ENCODE measurements at places on chromosomes 2 and 18. TPM values are rescaled to one million over a fixed set of nuclear protein-coding genes. Genes with fewer than 3 reads are reported as not detected.

DNA sequence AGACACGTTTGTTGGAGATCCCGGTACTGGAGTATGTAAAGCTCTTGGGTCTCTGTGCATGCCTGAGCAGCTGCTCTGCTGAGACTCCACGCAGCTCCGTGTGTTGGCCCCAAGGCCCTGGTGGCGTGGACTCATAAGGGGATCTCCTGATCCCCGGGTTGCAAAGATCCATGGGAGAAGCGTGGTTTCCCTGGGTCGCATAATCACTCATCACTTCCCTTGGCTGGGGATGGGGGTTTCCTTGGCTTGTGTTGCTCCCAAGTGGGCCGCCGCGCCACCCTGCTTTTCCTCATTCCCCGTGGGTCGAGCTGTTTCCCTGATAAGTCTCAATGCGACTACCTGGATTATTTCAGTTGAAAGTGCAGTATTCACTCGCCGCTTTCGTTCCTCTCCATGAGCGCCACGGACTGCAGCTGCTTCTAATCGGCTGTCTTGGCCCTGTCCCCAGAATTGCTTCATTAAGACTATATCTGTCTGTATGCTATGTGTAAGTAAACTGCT is 76.0 kb downstream of the EPC2 start:
- no peak overlapping the region for H3K4me3 ChIP-seq
- peaks cover 1% of the 10 kb centered on the region for H3K36me3 ChIP-seq
- H3K27me3 ChIP-seq, result no peaks in the 10 kb centered on the region
- peak; percentile 57 for DNase-seq
- no peak overlapping the region for H3K27ac ChIP-seq

The POMC gene
- not detected for total RNA-seq

The SRD5A2 gene
- not detected for total RNA-seq

The GAREM1 gene
- total RNA-seq, result 2.3 TPM

DNA sequence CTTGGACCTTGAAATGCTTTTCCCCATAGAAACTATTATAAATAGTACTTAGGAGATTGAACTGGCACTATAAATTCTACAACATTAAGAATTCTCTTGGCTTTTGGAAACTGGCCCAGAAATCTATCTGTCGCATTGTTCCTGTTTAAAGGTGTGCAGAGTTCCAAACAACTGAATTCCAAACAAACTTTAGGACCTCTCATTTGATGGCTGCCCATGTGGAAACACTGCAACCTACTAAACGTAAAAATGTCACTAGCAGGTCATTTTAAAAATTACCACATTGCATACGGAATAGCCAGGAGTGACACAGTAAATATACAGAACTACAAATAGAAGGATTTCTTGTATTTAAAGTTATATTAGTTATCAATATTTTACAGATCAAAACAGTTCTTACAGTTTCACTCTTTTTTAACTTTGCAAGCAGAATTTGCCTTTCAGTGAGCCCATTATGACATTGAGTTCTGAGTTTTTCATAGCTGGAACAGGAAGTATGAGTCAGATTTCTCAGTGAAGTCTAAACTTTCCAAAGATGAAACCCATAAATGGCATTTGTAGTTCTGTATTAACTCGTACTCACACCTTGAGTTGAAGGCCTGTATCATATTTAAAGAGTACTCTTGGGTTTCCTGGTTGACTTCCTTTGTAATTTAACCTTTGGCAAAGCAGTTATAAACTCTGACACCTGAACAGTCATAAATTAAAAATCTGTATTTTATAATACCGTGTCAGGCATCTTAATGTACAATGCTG is 142.3 kb upstream of the BOD1L2 start:
- peaks cover 6% of the 10 kb centered on the region for H3K4me1 ChIP-seq
- H3K27ac ChIP-seq, result no peak overlapping the region
- DNase-seq, result peak; percentile 76

The ZBTB7C gene
- not detected for total RNA-seq

GRCh38 chr2:48482313-48482712 is 47.6 kb upstream of the STON1 start:
- H3K27ac ChIP-seq, result no peak overlapping the region
- H3K4me3 ChIP-seq, result no peak overlapping the region
- peaks cover 7% of the 10 kb centered on the region for H3K36me3 ChIP-seq
- H3K27me3 ChIP-seq, result no peaks in the 10 kb centered on the region
- peak; percentile 88 for DNase-seq
- H3K4me1 ChIP-seq, result peaks cover 9% of the 10 kb centered on the region

- peaks cover 55% of the 10 kb centered on the region for H3K36me3 ChIP-seq
- peaks cover 58% of the 10 kb centered on the region for H3K4me1 ChIP-seq
- peak overlapping the region; percentile 8 for H3K27ac ChIP-seq
Observed at GRCh38 chr2:235002198-235003095, 50.6 kb downstream of the SH3BP4 start.

DNA sequence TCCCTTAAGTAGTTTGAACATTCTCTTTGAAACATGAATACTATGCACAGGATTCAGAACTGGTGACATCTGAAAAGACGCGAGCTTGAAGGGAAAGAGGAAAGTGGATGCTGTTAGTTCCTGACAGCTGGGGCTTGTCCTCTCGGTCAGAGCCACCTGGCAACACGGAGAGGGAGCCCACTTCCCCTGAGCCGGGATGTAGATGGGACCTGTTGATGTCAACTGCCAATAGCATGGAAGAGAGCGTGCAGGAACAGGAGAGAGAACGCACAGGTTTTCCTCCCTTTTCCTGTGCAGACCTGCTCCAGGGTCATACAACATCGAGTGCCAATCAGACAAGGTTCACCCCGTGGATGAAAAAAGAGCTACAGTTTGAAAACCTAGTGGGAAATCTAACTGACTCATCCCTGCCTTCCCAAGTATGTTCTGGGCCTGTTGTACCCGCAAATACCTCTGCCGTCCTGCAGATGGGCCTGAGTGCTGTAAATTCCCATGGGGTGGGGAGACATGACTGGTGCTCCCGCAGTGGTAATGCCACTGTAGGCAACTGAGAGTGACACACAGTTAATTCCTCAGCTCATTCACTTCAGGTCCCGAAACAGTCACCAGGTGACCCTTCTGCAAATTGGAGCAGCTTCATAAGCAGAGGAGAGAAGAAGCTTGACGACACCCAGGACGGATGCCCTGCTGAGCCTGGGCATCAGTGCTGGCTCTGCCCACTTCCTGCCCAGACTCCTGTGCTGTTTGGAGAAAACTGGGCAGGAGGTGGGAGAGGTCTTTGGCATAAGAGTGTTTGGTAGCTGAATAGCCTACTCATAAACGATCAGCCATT is 13.9 kb upstream of the MBP start:
- no peak overlapping the region for H3K4me3 ChIP-seq
- no peaks in the 10 kb centered on the region for H3K36me3 ChIP-seq
- H3K27ac ChIP-seq, result no peak overlapping the region
- no peak for DNase-seq
- no peaks in the 10 kb centered on the region for H3K4me1 ChIP-seq

DNA sequence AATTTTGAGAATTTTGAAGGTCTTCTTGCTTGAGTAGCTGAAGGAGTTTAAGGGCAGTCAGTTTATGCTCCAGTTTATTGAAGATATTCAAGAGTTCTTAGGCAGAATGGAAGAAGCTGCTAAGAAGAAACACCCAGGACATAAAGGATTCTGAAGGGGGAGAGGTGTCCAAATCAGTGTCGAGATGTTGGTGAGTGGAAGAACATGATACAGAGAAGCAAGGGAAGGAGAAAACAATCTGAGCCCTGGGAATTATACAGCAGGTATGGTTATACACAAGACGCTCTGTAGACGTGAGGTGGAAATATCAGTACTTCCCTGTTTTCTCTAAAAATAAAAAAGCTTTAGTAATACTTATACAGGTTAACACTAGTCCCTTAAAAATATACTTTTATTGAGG is 60.1 kb downstream of the CLIP4 start:
- H3K27me3 ChIP-seq, result no peaks in the 10 kb centered on the region
- DNase-seq, result no peak
- H3K27ac ChIP-seq, result no peak overlapping the region

GRCh38 chr18:13048061-13048595 is 57.0 kb downstream of the CEP192 start:
- peaks cover 25% of the 10 kb centered on the region for H3K36me3 ChIP-seq
- H3K4me1 ChIP-seq, result no peaks in the 10 kb centered on the region
- no peaks in the 10 kb centered on the region for H3K27me3 ChIP-seq
- no peak overlapping the region for H3K4me3 ChIP-seq
- H3K27ac ChIP-seq, result no peak overlapping the region

The FZD7 gene
- total RNA-seq, result 62.4 TPM

The CNGA3 gene
- total RNA-seq, result not detected

DNA sequence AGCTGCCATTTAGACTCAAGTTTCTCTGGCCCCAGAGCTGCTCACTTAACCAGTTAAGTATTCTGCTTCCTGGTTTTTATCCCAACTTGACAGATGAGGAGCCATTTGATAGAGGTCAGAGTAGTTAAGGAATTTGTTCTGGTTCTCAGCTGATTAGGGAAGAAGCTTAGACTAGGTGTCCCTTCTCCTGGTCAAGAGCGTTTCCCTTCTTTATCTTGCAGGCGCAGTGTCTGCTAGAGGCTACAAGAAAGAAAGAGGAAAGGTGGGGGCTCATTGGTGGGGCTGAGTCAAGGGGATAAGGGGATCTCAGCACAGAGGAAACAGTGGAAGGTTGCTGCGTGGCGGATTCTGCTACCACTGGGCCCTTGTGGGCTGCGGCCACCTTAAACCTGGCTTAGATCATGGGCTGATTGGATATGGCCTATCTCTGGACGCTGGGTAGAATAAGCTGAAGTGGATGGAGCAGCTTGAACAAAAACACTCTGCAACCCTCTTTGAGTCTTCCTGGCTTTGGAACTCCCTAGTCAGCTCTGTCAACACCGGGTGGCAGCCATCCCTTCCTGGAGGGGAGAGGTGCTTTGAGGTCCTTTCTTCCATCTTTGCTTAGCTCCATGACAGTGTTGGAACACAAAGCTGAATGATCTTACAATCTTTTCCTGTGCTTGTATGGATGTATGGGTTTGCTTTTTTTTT is 70.8 kb downstream of the QPCT start:
- H3K27me3 ChIP-seq, result no peaks in the 10 kb centered on the region
- DNase-seq, result peak; percentile 54
- H3K4me3 ChIP-seq, result no peak overlapping the region
- H3K36me3 ChIP-seq, result no peaks in the 10 kb centered on the region
- H3K4me1 ChIP-seq, result peaks cover 11% of the 10 kb centered on the region
- no peak overlapping the region for H3K27ac ChIP-seq

DNA sequence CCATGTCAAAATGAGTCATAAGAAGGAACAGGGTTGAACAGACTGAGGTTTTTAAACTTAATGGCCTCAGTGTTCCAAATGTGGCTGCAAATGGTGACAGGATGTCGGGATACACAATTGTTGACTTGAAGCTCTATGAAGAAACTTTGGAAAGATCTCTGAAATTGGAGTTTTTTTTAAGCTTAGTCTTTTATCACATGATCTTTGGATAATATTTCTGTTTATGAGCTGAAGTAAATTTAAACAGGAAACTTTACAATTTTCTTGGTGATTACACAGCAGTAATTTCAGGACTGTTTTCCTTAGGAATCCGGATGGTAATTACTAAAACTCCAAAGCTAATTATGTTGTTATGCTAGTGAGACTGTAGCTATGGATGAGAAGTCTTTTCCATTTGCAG is 199.1 kb upstream of the NRXN1 start:
- H3K4me3 ChIP-seq, result no peak overlapping the region
- H3K36me3 ChIP-seq, result no peaks in the 10 kb centered on the region
- DNase-seq, result no peak

The DPP10 gene
- not detected for total RNA-seq

The MSGN1 gene
- not detected for total RNA-seq

- H3K4me3 ChIP-seq, result no peak overlapping the region
- peaks cover 17% of the 10 kb centered on the region for H3K36me3 ChIP-seq
- no peaks in the 10 kb centered on the region for H3K27me3 ChIP-seq
- peak overlapping the region; percentile 77 for H3K27ac ChIP-seq
Observed at GRCh38 chr2:205700331-205701132, 18.2 kb downstream of the NRP2 start.

The SPDYA gene
- total RNA-seq, result not detected

GRCh38 chr2:9641641-9642040 is 10.8 kb upstream of the YWHAQ start:
- H3K4me1 ChIP-seq, result peaks cover 26% of the 10 kb centered on the region
- H3K36me3 ChIP-seq, result no peaks in the 10 kb centered on the region
- no peak for DNase-seq
- H3K27ac ChIP-seq, result no peak overlapping the region
- H3K27me3 ChIP-seq, result 0 out of 2 replicates have a peak, but pooled peaks cover under 1% of the 10 kb centered on the region
- no peak overlapping the region for H3K4me3 ChIP-seq

The FBLN7 gene
- total RNA-seq, result under 0.01 TPM

DNA sequence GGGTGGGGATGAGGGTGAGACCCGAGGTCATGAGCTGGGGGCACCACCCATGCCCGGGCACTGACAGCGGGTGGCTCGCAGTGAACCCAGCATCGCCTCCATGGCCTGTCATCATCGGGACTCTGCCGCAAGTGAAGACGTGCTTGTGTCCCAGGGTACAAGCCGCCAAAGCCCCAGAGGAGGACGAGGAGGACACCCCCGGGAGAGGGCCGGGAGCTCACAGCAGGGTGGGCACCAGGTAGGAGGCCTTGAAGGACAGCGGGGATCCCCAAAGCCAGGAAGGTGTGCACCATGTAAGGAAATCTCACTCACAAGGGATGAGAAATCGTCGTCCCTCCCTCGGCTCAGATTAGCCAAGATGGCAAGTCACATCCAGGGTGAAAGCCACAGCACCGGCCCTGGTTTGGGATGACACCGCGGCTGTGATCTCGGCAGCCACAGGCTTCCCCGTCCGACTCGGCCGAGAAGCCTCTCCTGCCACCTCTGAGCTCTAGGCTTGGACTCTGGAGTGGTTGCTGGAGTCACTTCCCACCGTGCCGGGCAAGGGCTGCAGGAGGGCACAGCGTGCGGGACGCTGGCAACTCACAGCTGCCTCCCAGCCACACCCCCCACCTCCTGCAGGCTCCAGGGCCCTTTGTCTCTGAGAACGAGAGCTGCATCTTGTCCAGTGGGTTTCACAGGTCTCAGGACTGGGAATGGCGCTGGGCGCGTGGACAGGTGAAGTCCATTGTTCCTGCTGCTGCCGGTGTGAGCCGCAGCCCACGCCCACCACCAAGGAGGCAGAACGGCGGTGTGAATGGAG is 81.6 kb upstream of the CTDP1 start:
- H3K4me1 ChIP-seq, result 0 out of 2 replicates have a peak, but pooled peaks cover 2% of the 10 kb centered on the region
- H3K27me3 ChIP-seq, result peaks cover 35% of the 10 kb centered on the region
- no peak overlapping the region for H3K4me3 ChIP-seq

The NPC1 gene
- total RNA-seq, result 7.9 TPM

DNA sequence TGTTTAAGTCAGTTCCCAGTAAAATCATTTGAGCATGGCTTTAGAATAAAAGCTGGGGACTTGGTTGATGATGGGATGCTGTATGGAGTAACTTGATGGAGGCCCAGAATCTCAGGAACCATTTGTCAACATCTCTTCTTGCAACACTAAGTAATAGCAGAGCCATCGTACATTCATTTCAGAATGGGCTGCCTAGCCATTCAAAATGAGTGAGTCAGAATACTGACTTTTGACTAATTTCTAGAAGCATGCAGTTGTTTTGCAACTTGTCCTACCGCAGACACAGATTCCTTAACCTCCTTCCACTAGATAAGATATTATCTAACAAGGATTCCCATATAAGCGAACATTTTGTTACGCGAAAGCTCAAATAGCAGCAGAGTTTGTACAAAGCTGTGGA is 229.5 kb downstream of the CNTNAP5 start:
- H3K36me3 ChIP-seq, result no peaks in the 10 kb centered on the region
- peak; percentile 21 for DNase-seq
- no peaks in the 10 kb centered on the region for H3K4me1 ChIP-seq
